ENCODE measurements at places on chromosomes 2 and 18.

DNA sequence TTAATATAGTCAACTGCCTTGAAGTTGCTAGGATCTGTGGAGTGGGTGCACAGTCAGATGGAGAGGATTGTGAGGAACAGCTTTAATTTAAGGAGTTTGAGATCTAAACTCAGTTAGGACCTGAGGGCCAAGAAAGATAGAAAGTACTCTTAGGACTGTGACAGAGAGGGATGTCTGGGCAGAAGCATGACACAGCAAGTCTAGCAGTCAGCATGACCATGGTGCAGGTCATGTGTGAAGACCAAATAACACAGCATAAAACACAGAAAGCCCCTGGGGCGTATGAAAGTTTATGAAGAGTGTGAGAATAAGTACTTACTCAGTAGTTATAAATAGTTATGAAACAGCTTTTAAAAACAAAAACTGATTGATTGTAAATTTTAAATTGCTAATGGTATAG lies 107.2 kb downstream of the GALNT1 start:
- DNase-seq = no peak

DNA sequence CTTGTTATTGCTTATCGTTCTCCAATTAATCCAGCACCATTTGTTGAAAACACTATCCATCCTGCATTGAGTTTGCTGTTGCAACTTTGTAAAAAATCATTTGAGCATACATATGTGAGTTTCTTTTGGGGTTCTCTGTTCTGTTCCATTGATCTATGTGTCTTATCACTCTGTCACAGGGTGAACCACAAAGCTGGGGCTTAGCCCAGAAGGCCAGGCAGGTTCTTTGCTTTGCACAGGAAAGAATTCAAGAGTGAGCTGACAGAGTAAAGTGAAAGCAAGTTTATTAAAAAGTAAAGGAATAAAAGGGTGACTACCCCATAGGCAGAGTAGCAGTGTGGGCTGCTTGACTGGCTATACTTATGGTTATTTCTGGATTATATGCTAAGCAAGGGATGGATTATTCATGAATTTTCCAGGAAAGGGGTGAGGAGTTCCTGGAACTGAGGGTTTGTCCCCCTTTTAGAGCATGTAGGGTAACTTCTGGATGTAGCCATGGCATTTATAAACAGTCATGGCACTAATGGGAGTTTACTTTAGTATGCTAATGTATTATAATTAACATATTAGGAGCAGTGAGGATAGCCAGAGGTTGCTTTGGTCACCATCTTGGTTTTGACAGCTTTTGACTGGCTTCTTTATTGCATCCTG lies 46.8 kb downstream of the RNF138 start:
- DNase-seq = no peak

DNA sequence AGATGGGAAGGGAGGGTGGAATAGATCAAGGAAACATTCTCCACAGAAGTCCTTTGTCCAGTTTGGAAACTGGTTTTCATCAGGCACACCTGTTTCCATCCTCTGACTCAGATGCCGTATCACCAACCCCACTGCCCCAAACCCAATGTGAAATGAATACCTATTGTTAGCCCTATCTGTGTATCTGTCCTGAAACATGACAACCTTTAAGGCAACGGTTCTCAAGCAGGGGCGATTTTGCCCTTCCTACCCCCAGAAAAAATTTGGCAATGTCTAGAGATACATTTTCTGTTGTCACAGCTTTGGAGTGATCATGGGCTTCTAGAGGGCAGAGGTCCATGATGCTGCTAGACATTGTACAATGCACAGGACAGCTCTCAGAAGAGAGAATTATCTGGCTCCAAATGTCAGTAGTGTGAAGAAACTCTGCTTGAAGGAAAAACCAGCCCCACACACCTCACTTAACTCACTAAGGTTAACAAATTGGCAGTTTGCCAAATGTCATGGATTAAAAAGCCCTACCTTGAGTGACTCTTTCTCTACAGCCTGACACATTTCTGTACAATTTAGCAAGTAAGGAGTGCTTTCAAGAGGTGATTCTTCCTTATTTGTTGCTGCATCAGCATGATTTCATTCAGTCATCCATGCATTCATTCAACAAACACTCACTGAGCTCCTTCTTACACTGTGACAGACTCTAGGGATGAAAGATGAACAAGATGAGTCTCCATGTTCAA lies 3.4 kb downstream of the SCTR start:
- DNase-seq = no peak

GRCh38 chr2:48771241-48772014 lies 15.9 kb upstream of the LHCGR start:
- no peak for DNase-seq

DNA sequence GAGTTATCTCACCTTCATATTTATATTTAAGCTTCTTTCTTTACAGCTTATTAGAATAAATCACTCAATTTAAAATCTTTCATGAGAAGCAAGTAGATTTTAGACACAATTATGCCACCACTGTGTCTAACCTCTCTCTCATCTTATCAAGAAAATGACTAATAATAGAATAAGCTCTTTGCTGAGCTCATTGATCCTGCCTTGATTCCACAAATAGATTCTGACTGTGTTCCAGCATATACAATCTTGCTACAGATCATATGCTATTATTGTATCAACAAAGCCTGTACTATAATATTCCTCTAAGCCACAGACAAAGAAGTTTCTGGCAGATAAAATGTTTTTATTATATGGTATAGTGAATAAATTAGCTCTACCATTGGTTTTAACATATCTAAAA lies 168.7 kb upstream of the GULP1 start:
- DNase-seq = no peak

DNA sequence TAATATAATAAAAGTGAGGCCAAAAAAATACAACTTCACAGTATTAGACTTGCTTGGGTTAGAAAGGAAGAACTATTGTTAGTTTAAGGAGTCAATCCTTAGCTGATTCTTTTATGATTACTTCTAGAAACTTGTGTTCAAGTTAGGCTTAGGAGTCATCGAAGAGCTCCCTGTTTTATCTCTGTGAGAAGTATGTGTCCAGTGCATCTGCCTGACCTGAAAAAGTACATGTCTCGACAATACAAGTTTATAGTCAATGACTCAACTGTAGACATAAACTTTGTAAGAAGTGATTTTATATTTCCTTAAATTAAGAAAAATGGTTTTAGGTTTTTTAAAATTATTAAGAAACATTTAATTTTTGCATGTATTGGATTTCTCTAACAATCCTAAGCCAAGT lies 571.2 kb downstream of the ZEB2 start:
- DNase-seq = no peak

- DNase-seq = no peak
These were observed 67.7 kb downstream of the DNMT3A start for GRCh38 chr2:25273985-25274535.

DNA sequence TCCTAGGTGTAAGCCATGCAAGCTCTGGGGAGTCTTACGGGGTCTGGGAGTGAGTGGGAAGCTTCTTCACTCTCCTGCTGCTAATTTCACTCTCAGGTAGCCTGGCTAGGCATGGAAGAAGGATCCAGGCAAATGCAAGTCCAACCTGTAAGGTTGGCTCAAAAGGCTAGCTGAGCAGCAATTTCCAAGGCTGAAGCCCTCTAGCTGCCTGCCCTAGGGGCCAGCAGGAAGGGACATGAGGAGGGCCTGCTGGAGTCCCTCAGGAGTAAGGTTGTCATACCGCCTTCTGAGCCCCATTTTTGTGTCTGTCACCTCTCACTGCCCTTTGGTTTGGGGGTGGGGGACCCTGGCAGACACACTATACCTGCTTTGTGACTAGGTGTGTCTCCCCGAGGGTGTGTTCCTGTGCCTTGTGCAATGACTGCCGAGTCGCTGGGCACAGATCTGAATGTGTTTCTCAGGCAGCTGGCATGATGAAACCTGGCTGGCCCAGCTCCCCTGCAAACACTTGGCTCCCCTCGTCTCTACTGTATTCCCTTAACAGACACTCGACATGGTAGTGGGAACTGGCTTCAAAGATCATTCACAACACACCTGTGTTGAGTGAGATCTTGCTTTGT lies 123.9 kb upstream of the FAM136A start:
- DNase-seq = no peak

DNA sequence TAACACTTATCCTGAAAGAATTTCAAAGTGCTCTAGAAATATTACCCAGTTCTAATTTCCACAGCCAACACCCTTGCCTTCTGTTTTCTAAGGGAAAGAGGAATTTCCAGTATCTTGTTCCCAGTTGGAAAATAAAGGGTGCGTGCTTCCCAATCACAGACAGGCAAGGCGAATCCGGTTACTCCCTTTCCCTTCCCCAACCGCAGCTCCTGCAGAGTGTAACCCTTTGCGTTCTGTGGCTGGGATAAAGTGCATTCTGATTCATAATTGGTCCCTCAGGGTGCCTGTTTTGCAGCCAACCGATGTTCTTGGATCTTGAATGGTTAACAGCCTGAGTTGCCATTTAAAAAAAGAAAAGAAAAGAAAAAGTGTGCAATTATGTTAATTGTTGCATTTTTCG lies 40.6 kb upstream of the PGAP1 start:
- no peak for DNase-seq

DNA sequence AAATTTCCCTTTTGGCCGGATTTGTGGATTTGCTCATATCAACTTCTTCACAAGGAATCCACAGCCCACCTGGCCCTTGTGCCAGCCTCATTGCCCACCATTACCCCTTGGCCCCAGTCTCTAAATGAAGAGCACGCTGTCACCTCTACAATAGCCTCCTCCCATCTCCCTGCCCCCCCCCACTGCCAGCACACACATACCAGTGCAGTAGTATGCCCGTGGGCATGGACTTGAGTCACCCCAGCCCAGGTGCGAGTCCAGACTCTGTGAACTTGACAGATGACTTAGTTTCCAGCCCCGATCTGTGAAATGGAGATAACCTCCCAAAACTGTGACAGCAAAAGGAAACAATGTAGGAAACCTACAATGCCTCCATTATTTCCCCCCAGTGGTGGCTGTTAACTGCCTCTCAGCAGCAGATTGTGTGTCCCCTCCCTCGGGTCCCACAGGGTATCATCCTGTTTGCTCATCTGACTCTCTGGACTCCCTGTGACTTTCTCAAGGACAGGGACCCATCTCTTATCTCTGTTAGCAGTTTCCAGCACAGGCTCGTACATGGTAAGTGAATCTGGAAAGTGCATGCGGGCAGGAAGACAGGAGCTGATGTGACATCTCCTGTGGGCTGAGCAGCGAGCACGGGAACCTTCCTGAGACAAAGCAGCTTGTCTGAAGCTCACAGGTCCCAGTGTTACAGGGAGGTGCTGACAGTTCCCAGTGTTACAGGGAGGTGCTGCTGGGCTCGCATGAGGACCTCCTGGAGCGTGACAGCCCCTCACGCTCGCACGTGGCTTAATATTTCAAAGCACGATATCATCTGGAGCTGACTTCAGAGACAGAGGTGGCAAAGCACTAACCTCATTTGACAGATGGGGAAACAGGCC lies 4.2 kb upstream of the TMEM185B start:
- DNase-seq = no peak

DNA sequence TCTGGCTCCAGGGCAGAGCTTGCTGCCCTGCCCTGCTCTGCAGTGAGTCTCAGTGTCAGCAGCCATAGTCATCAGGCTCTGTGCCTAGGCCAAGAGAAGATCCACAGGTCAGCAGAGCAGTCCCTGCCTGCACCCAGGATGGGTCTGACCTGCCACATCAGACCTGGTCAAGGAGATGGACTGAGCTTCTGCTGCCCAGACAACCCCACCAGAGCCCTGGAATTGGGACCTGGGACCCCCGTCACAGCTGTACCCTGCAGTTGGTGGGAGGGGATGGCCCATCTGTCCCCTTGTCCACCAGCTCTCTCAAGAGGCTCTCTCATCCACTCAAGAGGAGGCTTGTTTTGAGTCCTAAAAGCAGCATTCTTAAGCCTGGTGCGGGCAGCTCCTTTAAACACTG lies 142.6 kb downstream of the TFCP2L1 start:
- DNase-seq = no peak

- DNase-seq = no peak
These were observed 68.5 kb downstream of the NCOA1 start for GRCh38 chr2:24559473-24560113.

- no peak for DNase-seq
These were observed 12.8 kb downstream of the SOCS6 start for GRCh38 chr18:70301667-70302066.

DNA sequence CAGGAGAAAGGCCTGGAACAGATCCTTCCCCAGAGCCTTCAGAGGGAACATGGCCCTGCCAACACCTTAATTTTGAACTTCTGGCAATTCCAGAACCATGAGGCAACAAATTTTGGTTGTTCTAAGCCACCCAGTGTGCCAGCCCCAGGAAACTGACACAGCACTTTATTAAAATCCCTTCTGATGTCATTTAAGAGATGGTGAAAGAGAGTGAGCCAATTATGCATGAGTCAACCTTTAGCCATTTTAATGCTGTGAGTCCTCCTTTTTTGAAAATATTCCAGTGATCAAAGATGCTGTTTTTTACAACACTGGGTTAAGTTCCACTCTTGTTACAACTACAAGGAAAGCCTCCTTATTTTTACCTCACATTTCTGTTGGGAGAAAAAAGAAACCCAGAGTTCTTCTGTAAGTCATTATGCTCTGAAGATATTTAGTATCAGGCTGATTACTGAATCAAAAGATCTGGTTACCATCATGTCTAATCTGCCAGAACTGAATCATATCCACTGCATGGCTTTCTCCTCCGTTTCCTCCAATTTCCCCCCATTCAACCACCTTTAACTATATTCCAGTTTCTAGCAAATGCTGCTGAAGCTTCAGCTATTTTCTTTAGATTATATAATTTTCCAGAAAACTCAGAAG lies 235.4 kb downstream of the TXNL1 start:
- no peak for DNase-seq

DNA sequence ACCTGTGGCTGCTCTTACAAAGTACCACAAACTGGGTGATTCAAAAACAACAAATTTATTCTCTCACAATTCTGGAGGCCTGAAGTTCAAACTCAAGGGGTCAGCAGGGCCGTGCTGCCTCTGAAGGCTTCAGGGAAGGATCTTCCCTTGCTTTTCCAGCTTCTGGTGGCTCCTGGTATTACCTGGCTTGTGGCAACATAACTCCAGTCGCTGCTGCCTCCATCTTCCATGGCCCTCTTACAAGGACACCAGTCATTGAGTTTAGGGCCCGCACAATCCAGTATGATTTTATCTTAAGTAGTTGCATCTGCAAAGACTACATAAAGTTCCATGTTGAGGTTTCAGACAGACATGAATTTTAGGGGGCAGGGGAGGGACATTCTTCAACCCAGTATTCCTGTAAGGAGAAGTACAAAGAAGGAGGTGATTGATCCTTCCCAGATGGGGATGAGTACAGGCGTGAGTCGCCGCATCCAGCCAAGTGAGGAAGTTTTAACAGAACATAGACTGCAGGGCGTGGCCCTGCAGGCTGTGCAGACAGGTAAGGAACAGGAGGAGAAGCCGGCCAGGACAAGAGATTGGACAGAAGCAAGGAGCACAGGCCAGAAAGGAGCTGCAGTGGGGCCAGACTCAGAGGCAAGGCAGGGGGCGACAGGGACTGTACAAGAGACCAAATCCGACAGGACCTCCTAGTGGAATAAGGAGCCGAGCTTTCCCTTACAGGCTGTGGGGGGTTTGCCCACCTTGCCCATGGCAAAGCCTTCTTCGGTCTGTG lies 44.4 kb upstream of the BZW1 start:
- DNase-seq = no peak

DNA sequence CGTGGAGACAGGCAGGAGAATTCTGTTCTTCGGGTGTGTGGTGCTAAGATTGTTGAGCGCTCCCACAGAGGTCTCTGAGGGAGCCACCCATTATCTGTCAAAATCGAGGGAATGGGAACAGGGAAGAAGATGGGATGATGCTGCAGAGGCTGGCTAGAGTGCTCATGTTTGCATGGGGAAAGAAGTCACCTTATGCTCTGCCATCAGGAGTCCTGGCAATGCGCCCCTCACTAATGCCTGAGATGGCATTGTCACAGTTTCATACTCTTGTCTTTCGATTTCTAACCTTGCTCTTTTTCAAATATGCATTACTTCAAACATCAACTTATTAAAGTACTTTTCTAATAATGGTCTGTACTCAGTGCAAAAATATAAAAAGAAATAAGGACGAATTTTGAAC lies 463.3 kb upstream of the CELF4 start:
- no peak for DNase-seq
